Stimulated activated CD8-positive, alpha-beta memory T cell treated with anti-CD3 and anti-CD28 coated beads, Interleukin-15, amount 100 ng/mL, for 24 hours (primary cell): ENCODE measurements at places on chromosomes 12 and 14.

DNA sequence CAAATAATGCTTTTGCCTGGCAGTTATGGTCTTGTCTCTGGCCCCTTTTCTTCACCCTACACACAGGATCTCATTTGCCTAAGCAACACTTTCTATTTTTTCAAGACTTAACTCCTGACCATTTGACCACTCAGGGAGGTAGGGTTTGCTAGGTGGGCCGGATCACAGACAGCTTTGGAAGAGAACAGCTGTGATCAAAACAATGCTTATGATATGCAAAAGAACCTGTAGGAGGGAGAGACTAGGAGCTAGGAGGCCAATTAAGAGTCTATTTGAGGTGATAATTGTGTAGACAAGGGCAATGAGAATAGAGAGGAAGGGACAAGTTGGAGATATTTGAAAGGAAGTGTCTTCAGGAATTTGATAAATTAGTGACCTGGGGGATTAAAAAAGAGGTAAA lies 12.3 kb upstream of the DACT1 start:
- no peak for DNase-seq

- DNase-seq, result no peak
These were observed 109.3 kb downstream of the LGR5 start for GRCh38 chr12:71548893-71549292.

DNA sequence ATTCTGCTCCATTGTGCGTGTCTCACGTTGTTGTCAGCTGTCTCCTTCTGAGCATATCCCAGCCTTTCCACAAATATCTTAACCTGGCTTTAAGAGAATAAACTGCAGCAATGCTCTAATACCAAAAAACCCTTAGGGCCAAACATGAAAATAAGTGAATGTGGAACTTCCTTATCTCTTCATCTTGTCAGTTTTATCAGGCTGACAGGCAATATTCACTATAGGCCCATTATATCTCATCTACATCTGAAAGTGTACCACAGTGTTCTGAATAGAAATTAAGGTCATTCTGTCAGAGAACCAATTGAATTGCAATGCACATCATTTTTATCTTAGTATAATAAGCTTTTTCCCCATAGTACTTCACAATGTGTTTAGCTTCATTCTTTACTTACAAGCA lies 933.1 kb upstream of the FBXO33 start:
- DNase-seq, result no peak

DNA sequence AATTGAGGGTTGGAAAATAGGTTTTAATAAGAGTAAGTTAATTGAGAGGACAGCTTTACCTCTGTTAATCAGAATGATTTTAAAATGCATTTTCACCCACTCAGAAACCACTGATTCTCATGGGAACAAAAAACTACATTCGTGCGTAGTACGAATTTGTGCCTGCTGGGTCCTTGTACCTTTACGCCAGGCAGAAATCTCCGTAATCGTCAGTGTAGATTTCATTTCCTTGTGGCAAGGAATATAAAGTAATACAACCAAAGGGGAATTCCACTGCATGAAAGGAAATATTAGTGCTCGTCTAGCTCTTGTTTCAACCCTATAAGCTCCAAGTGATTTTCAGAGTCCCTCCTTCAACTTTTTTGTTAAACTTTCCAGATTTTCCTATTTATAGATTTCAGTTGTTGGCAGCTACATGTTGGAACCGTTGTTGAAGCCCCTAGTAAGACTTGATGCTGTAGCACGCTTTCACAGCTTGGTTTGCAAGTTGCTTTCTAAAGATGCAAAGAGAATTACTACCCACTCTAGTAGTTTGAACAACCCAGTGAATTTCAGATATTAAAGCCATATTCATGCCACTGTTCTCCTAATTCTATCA lies 90.6 kb downstream of the ETV6 start:
- no peak for DNase-seq

GRCh38 chr14:32339188-32339587 lies 10.1 kb downstream of the AKAP6 start:
- DNase-seq, result no peak

DNA sequence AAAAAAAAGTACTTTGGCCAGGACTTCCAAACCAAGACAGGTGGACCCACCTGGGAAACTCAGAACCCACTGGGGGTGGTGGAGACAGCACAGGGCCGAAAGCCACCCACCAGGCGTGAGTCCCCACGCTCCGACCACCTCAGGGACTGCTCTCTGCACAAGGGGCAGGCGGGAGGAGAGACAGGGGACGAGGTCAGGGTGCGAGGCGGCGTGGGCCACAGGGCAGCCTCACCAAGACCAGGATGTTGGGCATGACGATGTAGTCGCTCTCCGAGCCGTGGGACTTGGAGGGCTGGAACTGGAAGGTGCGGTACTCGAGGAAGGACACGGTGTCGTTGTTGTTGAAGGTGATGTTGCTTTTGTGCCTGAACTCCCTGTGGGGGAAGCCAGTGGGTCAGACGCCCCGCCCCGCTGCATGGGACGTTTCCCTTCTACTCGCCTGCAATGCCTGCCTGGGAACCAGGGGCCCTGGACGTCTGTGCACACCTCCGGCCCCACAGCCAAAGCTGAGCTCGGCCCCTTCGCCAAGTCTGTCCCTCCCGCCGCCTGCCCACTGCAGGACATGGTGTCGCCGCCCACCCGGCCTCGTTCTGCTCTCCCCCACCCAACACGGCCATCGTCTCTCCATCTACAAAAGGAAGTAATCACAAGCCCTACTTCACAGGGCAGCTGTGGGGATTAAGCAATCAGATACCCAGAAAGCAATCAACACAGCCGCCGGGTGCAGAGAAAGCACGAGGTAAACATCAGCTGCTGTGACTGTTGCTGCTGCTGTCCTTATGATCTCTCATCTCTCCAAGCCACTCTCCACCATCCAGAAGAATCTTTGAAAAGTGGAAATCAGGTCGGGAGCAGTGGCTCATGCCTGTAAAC lies 48.7 kb downstream of the SCARB1 start:
- DNase-seq, result no peak

DNA sequence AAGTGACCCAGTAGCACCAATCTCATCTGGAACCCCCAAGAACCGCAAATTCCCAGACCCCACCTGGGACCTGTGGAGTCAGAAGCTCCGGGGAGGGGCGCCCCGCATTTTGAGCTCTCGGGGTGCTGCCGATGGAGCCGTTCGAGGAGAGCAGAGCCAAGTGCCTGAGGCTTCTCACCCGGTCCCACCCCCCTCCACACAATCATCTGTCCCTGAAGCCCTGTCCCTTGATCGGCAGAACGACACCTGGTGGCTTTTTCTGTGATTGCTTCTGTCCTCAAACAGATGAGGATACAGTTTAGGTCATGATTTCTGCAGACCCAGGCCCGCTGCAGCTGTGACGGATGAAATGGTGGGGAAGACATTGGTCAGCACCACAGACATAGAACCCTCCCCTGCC lies 74.7 kb downstream of the NOC4L start:
- no peak for DNase-seq

DNA sequence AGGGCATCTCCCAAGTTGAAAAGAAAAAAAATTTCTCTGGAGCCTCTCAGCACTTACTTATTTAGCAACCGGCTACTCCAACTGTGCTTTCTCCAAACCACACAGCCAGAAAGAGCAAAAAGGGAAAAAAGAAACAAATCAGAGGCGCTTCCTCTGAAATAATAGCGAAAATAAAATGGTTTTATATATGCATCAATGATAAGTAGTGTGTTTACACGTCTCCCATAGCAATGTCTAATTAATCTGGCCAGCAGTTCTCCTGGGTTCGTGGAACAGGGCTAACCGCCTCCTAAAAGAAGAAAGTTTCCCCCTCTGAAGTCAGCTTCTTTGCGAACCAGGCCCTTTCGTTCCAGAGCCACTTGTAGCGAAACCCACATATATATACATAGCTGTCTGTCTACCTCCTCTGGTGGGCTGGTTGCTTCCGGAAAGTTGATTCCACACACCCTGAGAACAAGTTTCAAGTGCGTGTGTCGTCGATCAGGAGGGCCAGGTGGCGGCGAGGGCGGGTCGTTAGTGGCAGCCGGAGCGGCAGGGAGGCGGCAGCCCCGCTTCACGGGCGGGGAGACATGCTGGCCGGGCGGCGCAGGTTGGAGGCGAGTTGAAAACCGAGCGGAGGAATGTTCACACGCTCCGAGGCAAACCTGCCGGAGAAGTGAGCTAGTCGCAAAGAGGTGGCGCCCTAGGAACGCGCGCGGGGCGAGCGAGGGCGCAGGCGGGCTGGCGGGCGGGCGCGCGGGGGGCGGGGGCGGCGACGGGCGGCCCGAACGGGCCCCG lies 2.7 kb downstream of the PTHLH start:
- peak; percentile 28 for DNase-seq

- no peak for DNase-seq
These were observed 9.9 kb upstream of the GYS2 start for GRCh38 chr12:21614506-21614905.

DNA sequence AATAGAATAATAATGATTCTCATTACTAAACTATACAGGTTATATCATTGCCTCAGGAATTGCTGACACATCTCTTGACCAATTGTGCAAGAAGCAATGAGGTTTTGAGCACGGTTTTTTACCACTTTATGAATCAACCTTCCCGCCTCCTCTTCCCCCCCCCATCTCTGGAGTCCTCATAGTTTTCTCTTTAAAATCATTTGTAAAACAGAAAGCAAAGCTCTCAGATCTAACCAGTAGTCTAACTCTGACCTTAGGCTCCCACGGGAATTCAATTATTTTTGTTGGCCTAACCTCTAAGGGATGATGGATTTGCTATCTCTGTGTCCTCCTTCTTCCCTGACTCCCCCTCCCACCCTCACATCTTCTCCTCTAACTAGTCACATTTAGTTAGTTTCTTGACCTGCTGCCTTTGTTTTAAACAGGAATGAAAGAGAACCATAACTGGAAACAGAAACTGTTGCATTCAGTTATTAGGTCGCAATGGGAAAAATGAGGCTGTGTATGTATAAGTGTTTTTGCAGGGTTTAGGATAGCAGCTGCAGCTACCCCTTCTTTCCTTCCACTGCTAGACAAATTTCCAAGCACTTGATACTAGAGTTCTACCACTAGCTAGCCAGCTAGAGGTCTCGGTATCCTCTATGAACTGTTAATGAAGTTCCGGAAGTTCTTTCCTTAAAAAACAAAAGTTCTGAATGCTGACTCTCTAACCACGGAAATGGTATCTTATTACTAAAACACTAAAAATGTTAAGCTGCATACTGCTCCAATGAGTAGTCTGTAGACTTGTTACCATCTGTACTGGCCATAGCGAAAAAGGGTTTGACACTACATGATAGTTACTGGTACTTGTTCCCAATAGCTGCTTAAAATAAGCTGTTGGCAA lies 65.4 kb downstream of the TAOK3 start:
- no peak for DNase-seq

DNA sequence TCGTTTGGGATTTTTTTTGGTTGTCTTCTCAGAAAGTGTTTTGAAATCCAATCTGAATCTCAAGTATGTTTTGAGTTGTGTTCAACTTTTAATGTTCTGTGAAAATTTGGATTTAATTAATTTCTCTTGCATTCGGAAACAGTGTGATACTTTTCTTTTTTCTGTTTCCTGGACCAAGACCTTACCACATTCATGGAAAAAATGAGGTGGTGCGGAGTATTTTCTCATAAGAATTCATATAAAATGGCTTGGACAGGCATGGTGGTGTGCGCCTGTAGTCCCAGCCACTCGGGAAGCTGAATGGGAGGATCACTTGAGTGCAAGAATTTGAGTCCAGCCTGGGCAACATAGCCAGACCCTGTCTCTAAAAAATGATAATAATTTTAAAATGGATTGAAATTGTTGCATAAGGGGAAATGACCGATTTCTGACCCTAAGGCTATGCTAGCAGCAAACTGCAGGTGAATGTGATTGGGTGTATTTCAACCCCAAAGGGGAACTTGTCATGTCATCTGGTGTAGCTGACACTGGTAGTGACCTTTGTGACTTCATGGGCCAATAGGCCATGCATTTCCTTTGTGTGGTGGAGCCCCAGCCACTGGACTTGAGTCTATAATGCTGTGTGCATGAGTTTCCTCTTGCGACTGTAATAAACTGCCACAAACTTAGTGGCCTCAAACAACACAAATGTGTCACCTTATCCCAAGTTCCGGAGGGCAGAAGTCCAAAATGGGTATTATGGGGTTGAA lies 123.5 kb upstream of the RFLNA start:
- DNase-seq, result no peak

GRCh38 chr12:113060336-113060960 lies 3.9 kb downstream of the DTX1 start:
- DNase-seq, result no peak

GRCh38 chr14:75126121-75126544 lies 715 bp downstream of the NEK9 start:
- DNase-seq, result no peak

DNA sequence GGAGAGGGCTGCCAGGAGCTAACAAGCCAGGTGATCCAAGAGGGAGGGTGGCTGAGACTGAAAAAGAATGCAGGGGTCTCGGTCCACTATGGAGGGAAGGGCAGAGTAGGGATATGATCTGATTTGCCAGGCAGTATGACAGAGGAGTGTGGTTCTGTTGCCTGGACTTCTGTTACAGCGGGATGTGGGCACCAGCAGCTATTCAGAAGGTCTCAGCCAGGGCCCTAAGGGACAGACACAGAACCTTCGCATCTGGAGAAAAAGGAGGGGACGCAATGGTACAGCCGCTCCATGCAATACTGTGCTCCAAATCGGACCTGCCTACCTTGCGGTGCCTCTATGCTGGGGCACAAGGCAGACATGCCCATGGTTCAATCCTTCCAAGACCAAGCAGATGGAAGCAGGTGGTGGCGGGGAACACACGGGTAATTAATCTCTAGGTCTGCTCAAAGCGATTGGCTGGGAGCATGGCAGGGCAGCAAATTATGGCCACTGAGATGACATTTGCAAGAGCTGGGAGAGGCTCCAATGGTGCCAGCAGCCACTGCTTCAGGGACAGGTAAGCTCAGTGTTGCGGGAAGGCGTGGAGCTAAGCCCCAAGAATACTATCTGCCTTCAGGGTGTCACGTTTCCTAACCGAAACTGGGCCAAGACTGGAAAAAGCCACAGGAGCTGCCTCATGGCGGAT lies 185.5 kb downstream of the FOXN3 start:
- no peak for DNase-seq

DNA sequence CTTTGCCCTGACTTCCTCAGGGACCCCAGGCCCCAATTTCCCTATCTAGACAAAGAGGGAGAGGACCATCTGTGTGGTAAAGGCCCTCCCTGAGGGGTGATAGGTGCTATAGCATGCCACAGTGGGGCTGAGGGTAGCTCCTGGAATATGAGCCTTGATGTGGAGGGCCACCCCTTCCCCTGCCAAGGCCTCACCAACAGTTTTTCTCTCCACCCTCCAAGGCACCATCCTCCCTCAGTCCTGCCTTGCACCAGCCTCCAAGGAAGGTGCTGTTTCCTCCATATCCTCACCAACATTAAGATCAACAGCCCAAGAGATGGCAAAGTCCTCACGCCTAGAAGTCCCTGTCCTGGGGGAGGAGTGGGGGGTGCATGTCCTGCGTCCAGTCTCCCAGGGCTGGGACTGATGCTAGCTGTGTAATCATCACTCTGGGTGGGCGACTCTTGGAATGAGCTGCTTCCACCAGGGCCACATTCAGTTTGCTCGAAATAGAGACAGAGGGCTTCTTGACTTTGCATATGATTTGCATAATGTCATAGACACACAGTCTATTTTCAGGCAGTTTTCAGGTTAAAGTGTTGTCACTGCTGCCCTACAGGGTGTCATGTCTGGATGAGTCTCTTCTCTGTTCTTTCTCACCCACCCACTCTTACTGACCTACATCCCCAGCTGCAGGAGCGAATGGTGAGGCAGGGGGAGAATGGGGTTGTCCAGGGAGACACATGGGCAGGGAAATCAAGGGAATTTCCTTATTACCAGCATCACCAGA lies 17.4 kb downstream of the ACVRL1 start:
- no peak for DNase-seq
